Fibroblast of skin of right biceps (primary cell): ENCODE measurements at places on chromosomes 6 and 20.

DNA sequence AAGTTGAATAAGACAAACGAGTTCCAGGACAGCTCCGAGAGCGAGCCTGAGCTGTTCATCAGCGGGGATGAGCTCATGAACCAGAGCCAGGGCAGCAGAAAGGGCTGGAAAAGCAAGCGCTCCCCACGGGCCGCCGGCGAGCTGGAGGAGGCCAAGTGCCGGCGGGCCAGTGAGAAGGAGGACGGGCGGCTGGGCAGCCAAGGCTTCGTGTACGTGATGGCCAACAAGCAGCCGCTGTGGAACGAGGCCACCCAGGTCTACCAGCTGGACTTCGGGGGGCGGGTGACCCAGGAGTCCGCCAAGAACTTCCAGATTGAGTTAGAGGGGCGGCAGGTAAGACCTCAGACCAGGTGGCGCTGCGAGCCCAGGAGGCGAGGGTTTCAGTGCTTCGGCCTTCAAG, 56.0 kb upstream of the TMEM181 start:
- DNase-seq = no peak

- no peak for DNase-seq
Measured at GRCh38 chr20:57257701-57258453, 8.6 kb downstream of the BMP7 start.

DNA sequence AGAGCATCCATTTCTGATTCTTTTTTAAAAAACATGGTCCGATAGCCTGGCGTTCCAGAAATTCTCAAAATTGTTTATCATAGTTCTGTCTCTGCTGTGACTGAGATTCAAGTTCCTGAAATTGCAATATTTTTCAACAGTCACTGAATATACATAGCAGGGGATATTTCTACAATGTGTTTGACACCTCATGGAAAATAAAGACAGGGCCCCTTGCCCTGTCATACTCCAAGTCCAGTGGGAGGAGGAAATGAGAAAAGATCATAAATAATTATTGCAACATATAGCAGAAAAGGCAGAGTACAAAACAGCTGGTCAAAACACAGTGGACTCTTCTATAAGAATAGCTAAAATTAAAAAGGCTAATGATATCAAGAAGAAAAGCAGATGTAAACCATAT, 234.8 kb upstream of the SPTLC3 start:
- DNase-seq = no peak

DNA sequence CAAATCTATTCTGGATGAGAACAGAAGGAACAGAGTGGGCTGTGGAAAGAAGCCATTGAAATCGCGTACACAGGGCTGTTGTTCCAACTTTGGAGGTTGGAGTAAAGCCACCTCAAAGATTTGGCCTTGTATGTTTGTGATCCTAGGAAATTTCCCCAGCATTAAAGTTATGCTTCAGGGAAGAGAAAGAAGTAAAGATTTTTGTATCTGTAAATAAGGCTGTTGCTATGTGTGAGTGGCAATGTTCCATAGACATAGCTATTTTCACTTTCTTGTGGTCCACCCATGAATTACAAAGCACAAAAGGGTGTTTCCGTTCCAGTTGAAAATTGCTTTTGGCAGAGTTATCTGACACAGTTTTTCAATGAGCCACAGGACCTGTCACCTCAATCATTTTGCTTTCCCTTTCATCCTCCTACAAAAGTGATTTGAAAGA, 321.3 kb downstream of the TFAP2B start:
- no peak for DNase-seq

- no peak for DNase-seq
Measured at GRCh38 chr6:80503660-80504059, 397.2 kb downstream of the BCKDHB start.

GRCh38 chr6:11181478-11182136, 50.9 kb downstream of the NEDD9 start:
- DNase-seq = no peak

DNA sequence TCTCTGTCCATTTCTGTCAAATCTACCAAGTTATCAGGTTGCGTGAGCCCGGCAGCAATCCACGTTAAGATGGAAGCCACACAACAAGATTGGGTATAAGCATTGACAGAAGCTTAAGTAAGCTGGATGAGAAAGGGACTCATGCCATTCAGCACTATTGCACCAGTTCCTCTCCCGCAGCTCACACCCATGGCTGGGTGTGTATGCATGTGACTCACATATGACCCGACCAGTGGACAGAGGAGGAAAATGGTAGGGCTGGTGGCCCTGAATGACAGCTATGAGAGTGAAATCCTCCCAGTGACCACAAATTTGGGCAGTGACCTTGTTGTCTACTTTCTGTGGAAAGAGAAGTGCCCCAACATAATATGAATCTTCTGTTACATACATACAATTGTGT, 113.5 kb downstream of the OTOR start:
- DNase-seq = no peak

GRCh38 chr6:12200761-12201160, 89.4 kb upstream of the EDN1 start:
- peak; percentile 65 for DNase-seq

GRCh38 chr6:115986026-115986425, 74.7 kb downstream of the FRK start:
- no peak for DNase-seq

DNA sequence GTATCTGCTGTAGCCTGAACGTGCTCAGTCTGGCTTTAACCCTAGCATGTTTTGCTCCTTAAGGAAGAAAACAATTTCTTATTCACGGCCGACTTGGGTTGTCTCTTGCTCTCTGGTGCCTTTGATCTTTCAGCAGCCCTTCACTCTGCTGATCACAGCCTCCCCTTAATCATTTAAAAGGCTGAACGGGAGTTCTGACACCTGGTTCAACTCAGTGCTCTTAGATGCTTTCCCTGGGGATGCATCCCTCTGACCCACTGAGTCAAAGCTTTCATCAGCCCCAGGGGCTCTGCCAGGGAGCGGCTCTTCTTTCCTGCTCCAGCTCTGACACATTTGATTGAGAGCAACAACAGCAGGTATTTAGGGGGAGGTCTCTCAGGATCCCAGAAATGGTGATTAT, 79.0 kb upstream of the FYN start:
- DNase-seq = peak; percentile 40

DNA sequence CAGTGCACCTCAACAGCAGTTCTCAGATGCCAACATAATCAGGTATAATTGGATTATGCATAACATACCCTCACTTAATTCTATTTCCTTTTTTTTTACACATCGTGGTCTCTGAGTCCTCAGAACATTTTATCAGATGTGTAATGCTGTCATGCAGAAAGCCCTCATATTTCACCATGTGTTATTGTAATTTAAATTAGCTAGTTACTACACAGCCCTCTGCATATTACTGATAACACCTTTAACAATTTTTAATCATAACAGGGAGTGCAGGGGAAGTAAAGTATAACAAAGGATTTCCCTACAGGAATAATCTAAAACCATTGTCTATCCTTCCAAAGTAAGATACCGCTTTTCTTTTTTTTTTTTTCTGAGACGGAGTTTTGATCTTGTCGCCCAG, 91.9 kb upstream of the CCDC28A start:
- no peak for DNase-seq

DNA sequence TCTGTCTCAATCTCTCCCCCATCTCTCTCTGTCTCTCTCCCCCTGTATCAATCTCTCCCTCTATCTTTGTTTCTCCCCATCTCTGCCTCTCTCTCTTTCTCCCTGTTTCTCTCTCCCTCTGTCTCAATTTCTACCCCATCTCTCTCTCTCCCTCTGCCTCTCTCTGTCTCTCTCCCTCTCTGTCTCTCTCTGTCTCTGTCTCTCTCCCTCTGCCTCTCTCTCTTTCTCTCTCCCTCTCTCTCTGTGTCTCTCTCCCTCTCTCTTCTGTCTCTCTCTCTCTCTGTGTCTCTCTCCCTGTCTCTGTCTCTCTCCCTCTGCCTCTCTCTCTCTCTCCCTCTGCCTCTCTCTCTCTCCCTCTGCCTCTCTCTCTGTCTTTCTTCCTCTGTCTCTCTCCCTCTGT, 62.6 kb downstream of the DACT2 start:
- DNase-seq = no peak

DNA sequence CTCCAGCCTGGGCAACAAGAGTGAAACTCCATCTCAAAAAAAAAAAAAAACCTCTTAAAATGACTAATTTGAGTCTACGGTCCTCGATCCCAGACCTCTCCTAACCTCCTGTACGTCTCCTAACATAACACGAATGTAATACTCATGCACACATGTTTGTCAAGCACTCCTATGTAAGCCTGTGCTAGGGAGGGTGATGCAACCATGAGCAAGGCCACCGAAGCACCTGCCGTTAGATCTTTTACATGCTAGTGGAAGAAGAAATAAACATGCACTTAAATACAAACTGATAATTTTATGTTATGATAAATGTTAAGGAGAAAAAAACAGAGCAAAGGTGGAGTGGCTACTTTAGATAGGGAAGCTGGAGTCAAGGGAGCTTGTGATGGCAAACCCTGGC, 72.3 kb upstream of the BEND3 start:
- DNase-seq = no peak

DNA sequence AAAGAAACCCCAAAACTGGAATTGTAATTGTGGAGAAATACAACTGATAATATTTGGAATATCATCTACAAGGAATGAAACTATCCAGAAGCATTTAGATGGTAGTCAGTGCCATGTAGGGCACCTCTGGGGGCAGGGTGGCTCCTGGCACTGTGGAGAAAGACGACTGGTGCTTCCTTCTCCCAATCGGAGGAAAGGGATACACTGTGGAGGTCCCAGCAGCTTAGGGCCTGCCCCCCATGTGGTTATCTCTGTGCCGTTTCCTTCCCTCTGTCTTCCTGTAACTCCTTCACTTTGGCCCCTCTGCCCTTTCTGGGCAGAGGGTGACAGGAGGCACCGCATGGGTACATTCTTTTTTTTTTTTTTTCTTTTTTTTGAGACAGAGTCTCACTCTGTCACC, 178.4 kb downstream of the MTHFD1L start:
- DNase-seq = no peak

GRCh38 chr6:131574133-131574532, 1.1 kb downstream of the ARG1 start:
- DNase-seq = no peak

DNA sequence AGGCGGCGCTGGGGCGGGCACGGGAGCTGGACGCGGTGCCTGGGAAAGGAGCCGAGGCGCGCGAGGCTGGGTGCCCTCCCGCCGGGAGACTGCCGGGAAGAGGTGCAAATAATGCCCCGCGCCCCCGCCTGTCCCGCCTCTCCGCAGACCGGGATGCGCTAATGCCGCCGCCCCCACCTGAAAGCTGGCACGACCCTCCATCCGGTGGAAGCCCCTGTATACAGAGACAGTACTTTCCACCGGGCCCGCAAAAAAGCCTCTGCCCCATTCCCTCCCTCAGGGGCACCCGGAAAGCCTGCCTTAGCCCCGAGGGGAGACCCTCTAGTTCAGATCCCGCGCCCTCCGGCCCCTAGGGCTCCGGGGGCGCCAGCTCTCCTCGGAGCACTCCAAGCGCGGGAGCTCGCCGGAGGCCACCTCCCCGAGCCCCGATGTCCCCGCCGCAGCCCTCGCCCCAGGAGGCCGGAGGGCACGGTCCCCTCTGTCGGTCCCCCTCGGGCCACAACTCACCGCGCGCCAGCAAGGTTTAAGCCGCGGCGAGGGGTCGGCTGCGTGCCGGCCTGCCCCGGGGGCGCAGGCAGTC, 1.2 kb downstream of the GRM4 start:
- DNase-seq = no peak

- peak; percentile 74 for DNase-seq
Measured at GRCh38 chr20:37526238-37526838, 1.3 kb downstream of the BLCAP start.

DNA sequence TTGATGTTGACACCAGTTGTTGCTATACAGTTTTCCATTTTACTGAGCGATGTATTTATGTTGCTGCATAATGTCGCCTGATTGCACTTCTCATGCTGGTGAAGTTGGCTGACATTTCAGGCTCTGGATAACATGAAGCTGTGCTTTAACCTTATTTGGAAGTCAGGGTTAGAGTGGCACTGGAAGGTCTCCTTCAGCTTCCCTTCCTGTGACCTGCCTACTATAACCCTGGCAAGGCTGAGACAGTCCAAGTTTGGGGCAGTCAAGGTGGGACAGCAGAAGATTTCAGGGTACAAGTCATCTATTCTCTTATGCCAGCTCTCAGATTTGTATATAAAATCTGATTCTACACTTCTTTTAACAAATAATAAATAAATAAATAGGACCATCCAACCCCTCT, 127.6 kb downstream of the AIG1 start:
- DNase-seq = no peak
